EL (cell line): ENCODE measurements at places on chromosomes 2 and 18.

DNA sequence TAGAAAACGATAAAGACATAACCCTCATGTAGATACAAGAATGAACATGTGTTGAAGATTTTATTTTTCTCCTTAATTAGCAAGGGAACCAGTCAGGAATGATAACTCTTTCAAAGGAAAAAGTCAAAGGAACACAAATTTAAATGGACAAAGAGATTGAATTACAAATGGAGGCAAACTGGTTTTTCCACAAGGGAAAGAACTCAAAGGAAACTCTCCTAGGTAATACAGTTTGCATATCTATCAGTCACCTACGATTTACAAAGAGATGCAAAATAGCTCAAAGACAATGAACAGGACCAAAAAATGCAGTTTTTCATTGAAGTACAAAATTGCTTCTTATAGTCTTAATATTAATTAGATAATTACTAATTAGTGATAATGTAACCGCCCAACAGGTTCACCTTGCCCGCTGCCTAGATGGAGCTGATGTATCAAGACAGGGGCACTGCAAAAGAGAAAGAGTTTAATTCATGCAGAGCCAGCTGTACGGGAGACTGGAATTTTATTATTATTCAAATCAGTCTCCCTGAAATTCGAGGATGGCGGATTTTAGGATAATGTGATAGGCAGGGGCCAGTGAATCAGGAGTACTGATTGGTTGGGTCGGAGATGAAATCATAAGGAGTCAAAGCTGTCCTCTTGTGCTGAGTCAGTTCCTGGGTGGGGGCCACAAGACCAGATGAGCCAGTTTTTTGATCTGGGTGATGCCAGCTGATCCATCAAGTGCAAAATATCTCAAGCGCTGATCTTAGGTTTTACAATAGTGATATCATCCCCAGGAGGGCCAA, 151.0 kb downstream of the TMEM17 start:
- no peak for DNase-seq

- DNase-seq, result no peak
Measured at GRCh38 chr2:43402002-43402401, 175.6 kb upstream of the ZFP36L2 start.

DNA sequence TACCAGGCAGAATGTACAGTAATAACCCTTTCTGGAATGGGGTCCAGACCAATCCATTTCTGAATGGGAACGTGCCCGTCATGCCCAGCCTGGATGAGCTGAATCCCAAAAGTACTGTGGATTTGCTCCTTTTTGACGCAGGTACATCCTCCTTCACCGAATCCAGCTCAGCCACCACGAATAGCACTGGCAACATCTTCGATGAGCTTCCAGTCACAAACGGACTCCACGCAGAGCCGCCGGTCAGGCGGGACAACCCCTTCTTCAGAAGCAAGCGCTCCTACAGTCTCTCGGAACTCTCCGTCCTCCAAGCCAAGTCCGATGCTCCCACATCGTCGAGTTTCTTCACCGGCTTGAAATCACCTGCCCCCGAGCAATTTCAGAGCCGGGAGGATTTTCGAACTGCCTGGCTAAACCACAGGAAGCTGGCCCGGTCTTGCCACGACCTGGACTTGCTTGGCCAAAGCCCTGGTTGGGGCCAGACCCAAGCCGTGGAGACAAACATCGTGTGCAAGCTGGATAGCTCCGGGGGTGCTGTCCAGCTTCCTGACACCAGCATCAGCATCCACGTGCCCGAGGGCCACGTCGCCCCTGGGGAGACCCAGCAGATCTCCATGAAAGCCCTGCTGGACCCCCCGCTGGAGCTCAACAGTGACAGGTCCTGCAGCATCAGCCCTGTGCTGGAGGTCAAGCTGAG, 89.6 kb downstream of the SH3BP4 start:
- DNase-seq, result no peak

GRCh38 chr2:228669690-228670089, 488.2 kb upstream of the SPHKAP start:
- no peak for DNase-seq

- DNase-seq, result no peak
Measured at GRCh38 chr2:46173636-46174250, 123.5 kb upstream of the EPAS1 start.

GRCh38 chr2:36993841-36994620, 27.7 kb upstream of the STRN start:
- DNase-seq, result no peak

GRCh38 chr18:8051453-8051852, 484.3 kb downstream of the PTPRM start:
- DNase-seq, result no peak

DNA sequence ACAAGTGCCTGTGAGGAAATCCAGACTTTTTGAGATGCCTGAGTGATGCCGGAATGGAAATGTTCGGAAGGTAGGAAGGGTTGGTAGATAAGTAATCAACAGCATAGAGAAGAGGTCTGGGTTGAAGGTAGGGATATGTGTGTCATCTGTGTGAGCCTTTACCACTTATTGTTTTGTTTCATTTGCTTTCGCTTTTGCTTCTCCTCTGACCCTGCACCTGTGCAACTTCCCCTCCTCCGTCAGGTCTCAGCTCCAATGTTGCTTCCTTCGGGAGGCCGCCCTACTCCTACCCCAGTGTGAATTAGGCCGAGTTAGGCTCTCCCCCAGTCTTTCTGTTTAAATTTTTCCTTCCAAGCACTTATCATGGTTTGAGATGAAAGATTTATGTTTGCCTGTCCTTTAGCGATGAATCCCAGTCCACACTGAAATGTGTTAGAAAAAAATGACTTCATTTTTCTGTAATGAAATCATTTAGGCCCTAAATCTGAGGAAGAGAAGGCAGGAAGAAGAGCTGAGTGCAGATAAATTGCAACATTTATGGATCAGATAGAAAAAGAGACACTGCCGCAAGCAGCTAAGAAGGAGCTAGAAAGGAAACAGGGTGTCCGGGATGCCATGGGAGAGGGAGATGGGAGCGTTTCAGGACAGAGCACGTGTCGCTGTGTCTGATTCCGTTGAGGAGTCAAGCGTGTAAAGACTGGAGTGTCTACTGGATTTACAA, 139.6 kb upstream of the PELI1 start:
- peak; percentile 49 for DNase-seq

GRCh38 chr18:23634692-23635091, 28.0 kb downstream of the ANKRD29 start:
- DNase-seq, result no peak

- no peak for DNase-seq
Measured at GRCh38 chr2:147773479-147773878, 71.3 kb upstream of the ACVR2A start.

DNA sequence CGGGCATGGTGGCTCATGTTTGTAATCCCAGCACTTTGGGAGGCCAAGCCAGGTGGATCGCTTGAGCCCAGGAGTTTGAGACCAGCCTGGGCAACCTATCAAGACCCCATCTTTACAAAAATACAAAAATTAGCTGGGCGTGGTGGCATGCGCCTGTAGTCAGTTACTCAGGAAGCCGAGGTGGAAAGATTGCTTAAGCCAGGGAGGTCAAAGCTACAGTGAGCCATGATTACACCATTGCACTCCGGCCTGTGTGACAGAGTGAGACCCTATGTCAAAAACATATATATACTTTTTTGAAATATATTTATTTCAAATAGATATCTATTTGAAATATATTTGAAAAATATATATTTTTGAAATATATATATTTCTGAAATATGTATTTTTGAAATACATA, 10.9 kb downstream of the OSBPL1A start:
- no peak for DNase-seq

GRCh38 chr2:163812926-163813520, 77.2 kb upstream of the FIGN start:
- peak; percentile 1 for DNase-seq

- DNase-seq, result no peak
Measured at GRCh38 chr18:39871961-39872360, 2083.1 kb upstream of the PIK3C3 start.

- no peak for DNase-seq
Measured at GRCh38 chr18:36814994-36815393, 13.8 kb downstream of the TPGS2 start.

- DNase-seq, result no peak
Measured at GRCh38 chr2:205390866-205391265, 291.4 kb upstream of the NRP2 start.

GRCh38 chr2:6589150-6589549, 276.6 kb downstream of the CMPK2 start:
- DNase-seq, result no peak

DNA sequence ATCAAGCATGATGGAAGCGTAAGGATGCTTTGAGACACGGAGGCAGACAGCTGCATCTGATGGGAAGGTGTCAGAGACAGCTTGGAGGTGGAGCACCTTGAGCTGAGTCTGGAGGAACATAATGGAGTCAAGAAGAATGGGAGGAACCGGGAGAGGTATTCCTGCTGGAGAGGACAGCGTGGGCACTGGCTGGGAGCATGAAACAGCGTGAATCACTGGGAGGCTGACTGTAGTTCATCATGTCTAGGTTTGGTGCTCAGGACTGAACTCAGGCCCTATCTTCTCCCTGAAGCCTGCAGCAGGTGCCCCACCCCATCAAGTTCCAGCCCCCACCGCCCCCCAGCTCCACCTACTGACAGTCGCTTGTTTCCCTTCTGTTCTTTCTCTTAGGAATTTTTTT, 98.6 kb downstream of the TMEM17 start:
- DNase-seq, result no peak

DNA sequence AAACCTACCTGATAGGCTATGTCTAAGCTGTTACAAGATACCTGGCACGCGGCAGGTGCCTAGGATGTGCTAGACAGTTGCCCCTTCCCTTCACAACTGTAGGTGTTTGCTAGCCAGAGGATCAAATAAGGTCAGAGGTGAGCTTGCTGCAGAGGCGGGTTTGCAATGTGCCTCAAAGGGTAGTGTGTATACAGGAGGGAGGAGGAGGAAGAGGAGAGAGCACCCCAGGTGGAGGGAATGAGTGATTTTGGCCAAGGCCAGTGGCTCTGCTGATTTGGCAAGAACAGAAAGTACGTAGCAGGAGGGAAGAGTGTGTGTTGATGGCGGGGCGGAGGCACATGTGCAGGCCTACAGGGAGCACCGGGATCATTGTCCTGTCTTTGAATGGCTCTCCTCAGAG, 236.5 kb downstream of the HAUS1 start:
- DNase-seq, result no peak

DNA sequence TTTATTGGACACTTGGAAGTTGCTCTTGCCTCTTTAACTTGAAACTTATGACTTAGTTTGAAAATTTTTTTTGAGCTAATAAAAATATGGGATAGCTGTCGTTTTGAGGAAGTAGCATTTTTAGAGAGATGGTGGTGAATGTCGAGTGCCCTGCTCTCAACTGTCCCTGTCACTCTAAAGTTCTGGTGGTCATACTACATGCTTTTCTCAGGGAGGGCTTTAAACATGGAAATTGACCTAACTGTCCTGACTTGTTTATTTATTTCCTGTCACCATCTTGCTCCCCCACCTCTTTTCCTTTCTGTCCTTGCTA, 16.0 kb downstream of the CEP192 start:
- no peak for DNase-seq

DNA sequence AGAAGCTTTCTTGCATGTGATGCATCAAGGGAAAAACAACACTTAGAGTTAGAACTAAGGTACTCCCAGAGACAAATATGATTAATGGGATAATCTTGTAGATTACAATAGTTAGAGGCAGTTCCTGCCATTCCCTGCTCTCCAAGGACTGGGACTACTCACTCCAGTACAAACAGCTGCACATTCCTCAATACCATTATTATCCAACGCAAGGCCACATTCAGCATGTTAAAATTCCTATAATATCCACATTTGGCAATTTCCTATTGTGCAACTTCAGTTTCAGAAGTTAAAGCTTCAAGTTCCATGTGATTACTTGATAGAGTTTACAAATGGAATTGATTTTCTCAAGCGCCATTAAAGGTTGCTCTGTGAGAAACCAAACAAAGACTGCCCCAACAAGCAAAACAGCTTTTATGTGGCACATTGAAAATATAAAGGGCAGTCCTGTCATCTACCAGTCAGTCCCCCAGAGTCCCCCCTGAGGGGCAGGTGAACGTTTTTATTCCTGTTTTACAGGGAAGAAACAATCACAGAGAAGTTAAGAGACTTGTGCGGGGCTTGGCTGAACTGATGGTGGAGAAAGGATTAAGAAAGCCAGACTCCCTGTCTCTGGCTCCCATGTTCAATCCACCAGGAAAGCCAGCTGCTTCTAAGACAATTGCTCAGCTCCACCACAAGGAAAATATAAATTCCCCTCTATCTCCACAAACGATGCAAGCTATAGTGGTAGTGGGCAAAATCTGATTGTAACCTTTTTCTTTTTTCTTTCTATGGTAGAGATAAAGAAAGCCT, 72.6 kb downstream of the TXNL1 start:
- DNase-seq, result peak; percentile 79

GRCh38 chr2:227228061-227228667, 63.7 kb downstream of the COL4A3 start:
- DNase-seq, result peak; percentile 24

DNA sequence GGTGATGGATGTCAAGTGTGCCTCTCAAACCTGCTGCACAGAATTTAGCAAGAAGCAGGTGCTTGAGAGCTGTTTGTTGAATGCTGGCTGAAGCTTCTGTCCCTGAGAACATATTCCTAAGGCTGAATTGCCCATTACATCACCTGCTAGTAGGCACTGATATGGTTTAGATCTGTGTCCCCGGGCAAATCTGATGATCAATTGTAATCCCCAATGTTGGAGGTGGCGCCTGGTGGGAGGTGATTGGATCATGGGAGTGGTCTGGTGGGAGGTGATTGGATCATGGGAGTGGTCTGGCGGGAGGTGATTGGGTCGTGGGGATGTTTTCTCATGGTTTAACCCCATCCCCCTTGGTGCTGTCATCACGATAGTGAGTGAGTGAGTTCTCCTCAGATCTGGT, 128.0 kb downstream of the HRH4 start:
- no peak for DNase-seq

- DNase-seq, result no peak
Measured at GRCh38 chr2:120482334-120482733, 136.4 kb downstream of the INHBB start.

- DNase-seq, result no peak
Measured at GRCh38 chr2:165924946-165925345, 28.6 kb downstream of the TTC21B start.

GRCh38 chr2:241959751-241960269, 90.3 kb downstream of the RTP5 start:
- DNase-seq, result no peak

- peak; percentile 27 for DNase-seq
Measured at GRCh38 chr2:151237422-151238025, 24.1 kb downstream of the RBM43 start.

- peak; percentile 60 for DNase-seq
Measured at GRCh38 chr18:22136395-22136794, 33.0 kb upstream of the GATA6 start.
